ENCODE measurements at places on chromosomes 3 and 15. TPM values are rescaled to one million over a fixed set of nuclear protein-coding genes. Genes with fewer than 3 reads are reported as not detected.

- DNase-seq = no peak
Observed at GRCh38 chr15:51401872-51402517, 60.5 kb downstream of the GLDN start.

NRROS gene
- polyA plus RNA-seq = 5.1 TPM

GRCh38 chr15:25186411-25186810 is 231.6 kb downstream of the SNRPN start:
- DNase-seq = no peak

GRCh38 chr3:123861081-123861836 is 22.9 kb downstream of the MYLK start:
- DNase-seq = no peak
